ENCODE measurements at places on chromosomes 13 and 19.
A peak's percentile ranks its signal among the peaks of the same experiment; 100 is the strongest.

DNA sequence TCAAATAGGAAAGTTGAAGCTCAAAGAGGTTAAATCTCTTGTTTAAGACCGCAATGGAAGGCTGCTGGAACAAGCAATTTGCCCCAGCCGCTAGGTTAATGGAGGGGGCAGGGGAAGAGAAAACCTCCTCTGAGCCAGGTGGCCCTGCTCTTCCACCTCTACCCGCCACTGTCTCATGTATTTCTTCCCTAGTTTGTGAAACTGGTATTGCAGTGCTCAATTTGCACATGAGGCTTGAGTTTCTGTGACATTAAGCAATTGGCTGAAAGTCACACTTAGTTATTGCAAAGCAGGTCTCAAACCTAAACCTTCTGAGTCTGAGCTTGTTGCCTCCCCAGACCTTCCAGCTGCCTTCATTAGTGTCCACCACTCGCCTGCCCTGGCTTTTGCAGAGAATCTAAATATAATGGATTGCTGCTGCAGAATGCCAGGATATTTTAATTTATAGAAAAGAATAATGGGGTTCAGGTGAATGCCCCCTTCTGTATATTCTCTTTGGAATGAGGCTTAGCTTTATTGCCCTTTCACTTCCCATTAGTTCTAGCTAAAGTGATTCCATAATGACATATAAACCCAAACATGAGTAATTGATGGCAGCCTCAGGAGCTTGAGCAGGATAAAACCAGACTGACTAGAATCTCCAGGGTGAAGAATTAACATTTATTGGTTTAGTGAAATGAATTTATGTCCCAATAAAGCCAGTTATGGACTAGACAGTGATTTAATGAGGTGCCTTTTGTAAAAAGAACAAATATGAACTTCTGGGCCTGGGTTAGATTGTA is 27.0 kb upstream of the OLFM4 start:
- DNase-seq: no peak

DNA sequence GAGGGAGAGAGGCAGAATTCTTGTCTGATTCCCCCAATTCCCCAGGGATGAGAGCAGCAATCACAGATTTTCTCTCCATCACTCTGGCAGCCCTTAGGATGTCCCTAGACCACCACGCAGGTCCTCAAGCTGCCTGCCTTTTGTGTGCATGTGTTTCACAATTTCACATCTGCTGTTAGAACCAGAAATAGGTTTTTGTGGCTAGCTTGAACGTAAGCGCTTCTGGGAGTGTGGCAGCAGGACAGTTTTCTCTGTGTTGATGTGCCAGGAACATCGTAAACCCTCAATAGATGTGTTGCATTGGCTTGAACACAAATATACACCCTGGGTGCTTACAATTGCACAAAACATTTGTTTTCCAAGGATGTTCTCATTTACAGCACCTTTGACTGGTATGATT is 78.8 kb upstream of the TMTC4 start:
- DNase-seq: no peak

- no peak for DNase-seq
Measured at GRCh38 chr19:23002690-23003422, at the start of gene ZNF728. TSS of gene ZNF728 (minus strand) at chr19:23003176. CDS start at chr19:23003030, 146 bp downstream.

DNA sequence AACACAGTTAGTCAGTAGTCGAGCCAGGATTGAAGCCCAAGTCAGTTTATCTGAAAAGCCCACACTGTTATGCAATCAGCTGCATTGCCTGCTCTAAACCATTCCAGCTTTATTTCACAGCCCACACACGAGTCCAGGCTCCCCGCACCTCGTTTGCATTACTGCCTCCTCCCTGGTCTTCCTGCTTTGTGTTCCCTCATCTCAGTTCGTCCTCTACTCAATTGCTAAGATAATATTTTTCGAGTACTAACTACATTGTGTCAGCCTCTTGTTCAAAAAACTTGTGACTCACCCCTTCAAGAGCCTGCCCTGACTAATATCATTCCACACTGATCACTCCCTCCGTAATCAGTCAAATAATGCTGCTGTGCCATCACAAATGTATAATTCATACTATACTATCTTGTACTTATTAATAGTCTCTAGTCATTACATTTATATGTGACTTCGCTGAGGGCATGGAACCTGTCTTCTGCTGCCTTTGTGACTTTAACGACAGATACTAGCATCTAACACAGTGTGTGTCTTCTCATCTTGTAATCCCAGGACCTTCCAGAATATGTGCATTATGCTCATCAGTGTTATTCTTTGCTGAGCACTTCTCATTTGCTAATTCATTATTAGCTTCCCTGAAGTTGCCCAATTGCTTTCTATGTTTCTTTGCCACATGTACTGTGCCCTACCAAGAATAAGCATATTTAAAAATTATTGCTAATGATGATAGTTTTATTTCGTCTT is 26.2 kb upstream of the WDFY2 start:
- DNase-seq: no peak

DNA sequence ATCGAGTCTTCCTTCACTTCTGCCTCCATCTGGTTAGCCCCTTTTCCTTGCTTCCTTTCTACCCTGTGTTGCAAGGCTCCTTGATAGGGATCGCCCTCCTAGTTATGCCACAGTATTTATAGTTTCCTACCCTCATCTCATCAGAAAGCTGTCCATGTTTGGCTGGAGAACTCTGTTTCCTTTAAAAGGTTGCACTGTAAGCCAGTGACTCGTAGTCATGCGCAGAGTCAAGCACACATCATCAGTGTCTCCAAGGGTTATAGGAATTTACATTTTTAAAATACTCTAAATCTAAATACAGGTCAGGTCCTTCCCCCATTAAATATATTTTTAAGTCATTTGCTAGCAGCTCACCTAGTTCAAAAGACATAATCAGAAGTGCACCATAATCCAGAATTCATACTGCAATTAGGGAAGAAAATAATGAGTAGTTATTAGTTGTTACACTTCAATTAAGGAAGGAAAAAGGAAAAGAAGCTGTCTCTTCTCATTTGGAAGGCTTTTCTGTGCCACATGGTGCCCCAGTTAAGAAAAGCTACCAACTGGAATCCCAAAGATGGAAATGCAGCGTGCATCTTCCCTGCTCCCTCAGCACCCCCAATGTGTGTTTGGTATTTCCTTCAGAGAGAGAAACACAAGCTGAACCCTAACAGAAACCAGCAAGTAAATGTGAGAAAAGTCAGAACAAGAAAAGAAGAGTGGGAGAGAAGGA is 81.0 kb downstream of the GPR12 start:
- DNase-seq: no peak

DNA sequence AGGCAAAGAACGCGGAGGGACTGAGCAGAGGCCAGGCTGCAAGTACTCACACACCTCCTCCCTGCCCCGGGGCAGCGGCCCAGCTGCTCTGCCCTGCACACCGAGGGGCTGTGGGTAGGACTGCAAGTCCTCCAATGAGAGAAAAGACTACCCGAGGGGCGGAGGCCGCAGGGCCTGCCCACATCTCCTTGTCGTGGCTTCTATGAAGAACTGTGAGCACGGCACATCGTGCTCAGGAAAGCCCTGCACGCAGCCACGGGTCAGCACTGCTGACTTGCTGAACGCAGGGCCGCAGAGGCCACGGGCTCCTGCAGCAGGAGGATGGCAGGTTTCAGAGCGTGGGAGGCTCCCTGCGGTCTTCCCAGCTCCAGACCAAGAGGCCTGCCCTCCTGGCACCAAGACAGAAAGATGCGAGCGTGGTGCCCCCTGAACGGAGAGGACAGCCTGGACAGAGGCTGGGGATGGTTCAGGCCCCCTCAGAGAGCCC is 37.4 kb downstream of the CEBPG start:
- no peak for DNase-seq

- DNase-seq: no peak
Measured at GRCh38 chr13:31880851-31881494, 141.6 kb downstream of the RXFP2 start.

DNA sequence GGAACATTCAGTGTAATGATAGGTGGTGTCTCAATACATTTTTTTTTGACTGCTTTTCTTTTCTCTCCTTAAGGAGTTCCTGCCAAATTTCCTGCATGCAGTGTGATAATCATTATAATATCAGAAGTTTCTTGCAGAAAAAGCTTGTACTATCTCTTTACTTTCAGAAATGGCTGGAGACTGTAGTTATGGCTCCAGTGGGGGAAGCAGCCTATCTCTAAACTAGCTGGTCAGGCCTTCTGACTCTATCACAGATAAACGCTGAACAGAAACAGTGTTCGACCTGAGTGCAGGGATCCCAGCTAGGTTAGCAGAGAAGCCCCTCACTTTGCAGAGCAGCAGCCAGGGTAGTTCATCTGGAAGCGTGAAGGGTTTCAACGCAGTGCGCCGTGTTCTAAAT is 1.9 kb downstream of the CCNE1 start:
- no peak for DNase-seq

DNA sequence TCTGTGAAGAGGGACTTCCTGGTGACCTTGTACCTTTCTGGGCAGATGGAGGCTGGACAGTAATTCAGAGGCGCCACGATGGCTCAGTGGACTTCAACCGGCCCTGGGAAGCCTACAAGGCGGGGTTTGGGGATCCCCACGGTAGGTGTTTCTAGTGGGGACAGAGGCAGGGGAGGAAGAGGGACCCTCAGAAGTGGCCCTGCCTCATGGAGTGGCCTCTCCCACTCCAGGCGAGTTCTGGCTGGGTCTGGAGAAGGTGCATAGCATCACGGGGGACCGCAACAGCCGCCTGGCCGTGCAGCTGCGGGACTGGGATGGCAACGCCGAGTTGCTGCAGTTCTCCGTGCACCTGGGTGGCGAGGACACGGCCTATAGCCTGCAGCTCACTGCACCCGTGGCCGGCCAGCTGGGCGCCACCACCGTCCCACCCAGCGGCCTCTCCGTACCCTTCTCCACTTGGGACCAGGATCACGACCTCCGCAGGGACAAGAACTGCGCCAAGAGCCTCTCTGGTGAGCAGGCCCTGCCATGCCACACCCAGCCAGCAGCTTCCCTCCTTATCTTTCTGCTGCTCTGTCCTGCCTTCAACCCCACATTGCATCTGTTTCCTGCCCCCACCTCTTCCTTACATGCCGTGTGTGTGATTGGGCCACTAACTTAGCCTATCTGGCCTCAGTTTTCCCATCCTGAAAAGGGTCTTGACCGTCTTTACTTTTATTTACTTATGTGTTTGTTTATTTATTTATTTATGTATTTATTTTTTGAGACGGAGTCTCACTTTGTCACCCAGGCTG is 7.3 kb downstream of the ANGPTL4 start:
- DNase-seq: no peak

DNA sequence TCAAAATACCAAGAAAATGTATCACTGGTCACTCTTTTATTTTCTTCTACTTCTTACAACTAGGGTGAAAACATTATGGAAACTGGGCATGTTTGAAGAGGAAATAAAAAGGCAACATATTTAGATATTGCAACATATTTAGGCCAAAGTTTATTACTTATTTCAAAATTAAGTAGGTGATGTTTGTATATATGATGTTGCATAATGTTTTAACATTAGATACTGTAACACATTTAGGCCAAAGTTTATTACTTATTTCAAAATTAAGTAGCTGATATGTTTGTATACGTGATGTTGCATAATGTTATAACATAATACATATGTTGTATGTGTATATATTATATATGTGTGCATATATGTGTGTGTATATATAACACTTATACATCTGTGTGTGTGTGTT is 451.3 kb downstream of the LIG4 start:
- DNase-seq: no peak

DNA sequence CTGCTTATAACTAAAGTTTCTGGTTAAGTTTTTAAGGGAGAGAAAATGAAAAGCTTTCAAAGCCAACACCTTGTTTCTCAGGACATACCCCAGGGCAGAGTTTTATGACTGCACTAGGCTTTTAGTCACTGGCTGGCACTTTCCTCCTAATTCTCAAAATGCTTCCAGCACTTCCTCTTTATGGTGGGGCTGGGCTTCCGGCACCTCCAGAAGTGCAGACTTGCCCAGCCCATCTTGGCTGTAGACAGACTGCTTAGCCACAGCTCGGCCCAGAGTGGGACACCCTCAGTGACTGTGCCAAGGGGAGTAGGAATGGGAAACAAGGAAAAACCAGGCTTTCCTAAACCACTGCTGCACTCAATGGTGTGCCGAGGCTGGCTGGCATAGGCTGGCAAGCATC is 23.2 kb upstream of the GTF3A start:
- DNase-seq: no peak

DNA sequence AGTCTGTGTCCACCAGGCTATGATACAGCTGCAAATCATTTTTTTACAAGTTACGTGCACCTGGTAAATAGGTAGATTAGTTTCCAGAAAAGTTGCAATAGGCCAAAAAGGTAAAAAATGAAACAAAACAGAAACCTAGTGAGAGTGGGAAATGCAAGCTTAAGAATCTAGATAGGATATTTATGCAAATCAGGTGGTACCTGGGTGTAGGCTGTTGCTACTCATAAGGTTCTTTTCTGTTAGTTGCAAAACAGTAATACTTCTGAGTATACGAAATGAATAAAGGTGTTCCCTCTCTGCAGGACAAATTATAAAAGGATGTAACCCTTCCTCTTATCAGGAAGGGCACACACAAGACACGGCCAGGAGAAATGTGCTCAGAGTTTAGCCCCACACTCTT is 97.9 kb downstream of the UGGT2 start:
- DNase-seq: no peak

DNA sequence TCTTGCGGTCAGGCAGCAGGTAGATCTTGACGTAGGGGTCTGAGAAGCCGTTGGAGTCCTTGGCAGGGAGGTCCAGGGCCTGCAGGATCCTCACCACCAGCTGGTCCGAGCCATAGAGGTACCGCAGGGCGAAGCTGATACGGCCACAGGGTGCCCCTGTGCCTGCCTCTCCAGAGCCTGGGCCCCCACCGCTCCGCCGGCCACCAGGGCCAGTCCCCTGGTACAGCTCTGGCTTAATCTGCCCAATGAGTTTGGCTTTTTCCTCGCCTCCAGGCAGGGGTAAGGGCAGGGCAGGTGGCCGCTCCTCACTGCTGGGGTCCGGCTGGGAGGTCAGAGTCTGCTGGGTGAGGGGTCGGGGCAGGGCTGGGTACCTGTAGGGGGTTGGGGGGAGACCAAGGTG is 9.9 kb downstream of the SYT3 start:
- no peak for DNase-seq

DNA sequence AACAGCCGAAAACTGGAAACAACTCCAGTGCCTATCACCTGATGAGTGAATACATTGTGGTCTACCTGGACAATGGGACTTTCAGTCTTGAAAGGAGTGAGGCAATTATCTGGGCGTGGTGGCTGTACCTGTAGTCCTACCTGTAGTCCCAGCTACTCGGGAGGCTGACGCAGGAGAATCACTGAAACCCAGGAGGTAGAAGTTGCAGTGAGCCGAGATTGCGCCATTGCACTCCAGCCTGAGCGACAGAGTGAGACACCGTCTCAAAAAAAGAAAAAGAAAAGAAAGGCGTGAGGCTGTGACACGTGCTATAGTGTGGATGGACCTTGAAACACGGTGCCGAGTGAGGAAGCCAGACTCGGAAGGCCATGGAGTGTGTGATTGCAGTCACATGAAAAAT is 4.1 kb upstream of the NTN5 start:
- no peak for DNase-seq

DNA sequence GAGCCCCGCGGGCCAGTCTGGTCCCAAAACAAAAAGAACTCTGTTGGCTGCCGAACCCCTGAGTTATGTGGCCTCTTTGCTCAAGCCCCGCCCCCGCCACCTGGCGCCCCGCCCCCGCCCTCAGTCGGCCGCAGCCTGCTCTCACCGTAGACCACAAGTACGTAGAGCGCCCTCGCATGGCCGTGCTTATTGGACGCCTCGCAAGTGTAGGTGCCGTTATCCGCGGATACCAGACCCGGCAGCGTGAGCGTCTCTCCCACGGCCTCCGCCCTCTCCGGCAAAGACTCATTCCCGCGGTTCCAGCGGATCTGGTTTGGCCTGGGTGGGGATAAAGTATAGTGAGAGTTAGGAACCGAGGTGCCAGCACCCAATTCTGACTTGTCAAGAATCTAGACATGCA is 5.5 kb upstream of the ZNF428 start:
- DNase-seq: peak; percentile 71

Data from activated CD4-positive, CD25-positive, alpha-beta regulatory T cell treated with anti-CD3 and anti-CD28 coated beads, Interleukin-2, amount 50 U/mL, for 16 hours (primary cell).